ENCODE measurements at places on chromosomes 12 and 14.

- DNase-seq = no peak
Measured at GRCh38 chr12:1324910-1325309, 269.5 kb downstream of the FBXL14 start.

GRCh38 chr14:23009939-23010726 lies at the start of gene C14orf93:
Gene C14orf93 (minus strand): TSS chr14:23010143. CDS start chr14:22999023, 11,120 bp downstream.
- DNase-seq = peak; percentile 54

DNA sequence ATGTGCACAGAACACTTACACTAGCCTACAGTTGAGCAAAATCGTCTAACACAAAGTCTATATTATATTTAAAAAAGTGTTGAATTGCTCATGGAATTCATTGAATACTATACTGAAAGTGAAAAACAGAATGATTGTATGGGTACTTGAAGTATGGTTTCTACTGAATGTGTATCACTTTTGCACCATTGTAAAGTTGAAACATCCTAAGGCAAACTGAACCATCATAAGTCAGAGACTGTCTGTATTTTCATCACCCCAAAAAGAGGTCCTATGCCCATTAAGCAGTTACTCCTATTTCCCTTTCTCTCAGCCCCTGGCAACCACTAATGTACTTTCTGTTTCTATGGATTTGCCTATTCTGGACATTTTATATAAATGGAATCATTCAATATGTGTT lies 4.4 kb upstream of the AMIGO2 start:
- no peak for DNase-seq

DNA sequence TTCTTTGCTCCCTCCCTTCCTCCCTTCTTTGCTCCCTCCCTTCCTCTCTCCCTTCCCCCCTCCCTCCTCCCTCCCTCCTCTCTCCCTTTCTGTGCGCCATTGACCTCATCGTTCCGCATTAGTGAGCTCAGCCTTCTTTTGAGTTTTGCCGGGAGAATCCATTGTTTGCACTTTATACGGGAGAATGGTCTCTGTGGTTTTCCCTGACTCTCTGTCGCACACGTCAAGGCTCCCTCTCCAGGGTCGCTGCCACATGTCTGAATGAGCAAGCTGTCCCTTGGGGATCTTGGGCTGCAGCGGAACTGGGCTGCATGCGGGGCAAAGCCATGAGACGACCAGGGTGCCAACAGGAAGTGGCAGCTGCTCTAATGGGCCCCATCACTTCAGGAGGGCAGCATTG lies 118.5 kb downstream of the GLT1D1 start:
- no peak for DNase-seq

- no peak for DNase-seq
Measured at GRCh38 chr12:1995205-1995896, 8.9 kb downstream of the DCP1B start.

DNA sequence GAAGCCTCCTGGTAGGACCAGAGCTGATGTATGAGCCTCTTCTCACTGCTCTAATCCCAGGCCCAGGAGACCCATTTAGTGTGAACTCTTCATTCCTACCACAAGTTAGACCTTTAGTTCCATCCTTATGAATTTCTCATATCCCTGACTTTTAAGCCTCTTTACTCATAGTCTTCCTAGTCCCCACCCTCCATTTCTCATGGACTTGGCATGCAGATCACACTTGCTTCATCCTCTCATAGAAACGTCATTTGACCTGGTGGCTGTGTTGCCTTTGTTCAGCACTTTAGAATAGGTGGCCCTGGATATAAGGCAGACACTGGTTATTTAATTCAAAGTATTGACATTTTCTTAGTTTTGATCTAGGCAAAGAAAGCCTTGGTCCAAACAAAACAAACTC lies 99.5 kb downstream of the SLC16A7 start:
- no peak for DNase-seq

DNA sequence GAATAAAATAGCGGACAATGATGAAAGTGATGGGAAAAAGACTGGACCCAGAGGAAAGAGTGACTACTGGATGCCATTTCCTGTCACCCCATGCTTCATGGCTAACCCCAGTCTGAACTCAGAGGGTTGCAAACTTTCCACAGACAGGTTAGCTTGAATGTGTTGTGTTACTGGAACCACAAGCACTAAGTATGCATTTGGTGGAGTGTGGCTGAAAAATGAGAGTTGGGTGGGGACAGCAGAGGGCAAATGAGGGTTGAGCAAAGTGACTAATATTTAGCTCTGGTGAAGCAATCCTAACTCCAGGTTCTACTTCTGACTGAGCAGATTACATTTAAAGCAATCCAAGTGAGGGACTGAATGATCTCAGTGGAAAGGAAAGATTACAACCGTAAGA lies 1.6 kb downstream of the SLC16A7 start:
- DNase-seq = peak; percentile 23

DNA sequence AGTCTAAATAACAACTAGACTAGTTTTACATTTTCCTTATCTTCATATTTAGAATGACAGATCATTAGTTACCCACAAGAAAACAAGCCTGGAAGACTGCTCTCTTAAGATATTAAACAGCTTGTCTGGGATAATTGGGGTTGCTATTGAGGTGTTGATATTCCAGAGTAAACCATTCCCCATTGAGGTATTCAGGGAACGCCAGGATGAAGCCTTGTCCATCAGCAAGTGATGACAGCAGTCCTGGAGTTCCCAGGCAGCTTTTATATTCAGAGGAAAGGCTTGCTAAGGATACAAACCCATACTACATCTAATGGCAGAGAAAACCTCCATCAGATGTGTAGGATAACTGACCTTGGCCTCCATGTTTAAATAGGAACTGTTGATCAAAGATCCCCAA lies 168.4 kb downstream of the MSRB3 start:
- DNase-seq = no peak

DNA sequence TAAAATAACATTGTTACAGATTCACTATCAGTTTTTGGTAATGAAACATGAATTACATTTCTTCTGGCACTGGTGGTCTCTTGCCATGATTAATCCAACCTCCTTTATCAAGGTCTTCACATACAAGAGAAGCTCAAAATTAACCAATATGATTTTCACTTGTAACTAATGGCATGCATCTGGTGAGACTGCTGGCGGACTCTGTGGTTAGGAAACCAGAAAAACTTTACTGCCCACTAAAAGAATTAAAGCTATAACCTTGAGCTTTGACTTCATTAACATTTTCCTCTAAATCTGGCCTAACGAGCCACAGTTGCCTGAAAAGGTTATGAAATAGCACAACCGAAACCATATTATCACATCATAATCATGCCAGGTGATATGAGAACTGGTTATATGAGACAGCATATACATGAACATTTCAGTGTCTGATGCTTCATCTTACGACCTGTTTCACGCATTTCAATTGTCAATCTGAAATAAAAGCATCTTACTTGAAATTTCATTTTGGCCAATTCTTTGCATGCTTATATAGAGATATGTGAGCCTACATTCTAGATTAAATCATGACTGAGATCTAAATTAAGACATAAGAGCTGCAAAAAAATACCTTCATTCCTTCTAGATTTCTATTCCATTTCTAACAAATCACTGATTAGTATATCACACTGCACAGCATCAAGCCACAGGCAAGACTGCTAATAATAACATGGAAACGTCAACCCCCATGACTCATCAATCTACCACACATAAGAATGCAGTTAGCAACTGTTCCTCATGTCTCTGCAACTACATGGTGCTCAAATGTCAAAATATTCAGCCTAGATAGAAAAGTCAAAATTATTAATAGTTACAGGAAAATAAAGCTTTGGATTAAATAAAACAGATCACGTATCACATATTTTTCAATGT lies 89.3 kb downstream of the OSBPL8 start:
- no peak for DNase-seq

- no peak for DNase-seq
Measured at GRCh38 chr14:84750763-84751554, 779.0 kb upstream of the FLRT2 start.

GRCh38 chr12:9606736-9607372 lies 862 bp downstream of the KLRB1 start:
- no peak for DNase-seq

DNA sequence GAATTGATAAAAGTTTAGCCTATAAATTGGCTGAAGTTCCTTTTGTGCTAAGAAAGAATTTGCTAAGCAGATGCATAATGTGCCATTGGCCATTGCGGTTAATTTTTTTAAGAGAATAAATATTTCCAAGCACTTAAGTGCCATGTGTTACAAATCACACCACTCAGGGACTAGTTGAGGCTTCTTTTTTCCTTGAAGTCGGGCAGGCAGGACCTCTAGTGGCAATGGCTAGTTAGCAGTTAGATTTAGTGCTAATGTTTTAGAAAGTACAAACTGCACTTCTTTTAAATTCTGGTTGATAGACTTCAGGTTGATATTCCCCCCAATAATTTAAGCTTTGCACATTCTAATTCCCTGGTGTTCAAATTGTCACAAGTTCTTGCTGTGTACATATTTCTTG lies 294.3 kb downstream of the APAF1 start:
- no peak for DNase-seq

- DNase-seq = no peak
Measured at GRCh38 chr14:102646615-102647014, 54.2 kb downstream of the RCOR1 start.

GRCh38 chr12:124757329-124757728 lies 106.3 kb downstream of the SCARB1 start:
- no peak for DNase-seq

DNA sequence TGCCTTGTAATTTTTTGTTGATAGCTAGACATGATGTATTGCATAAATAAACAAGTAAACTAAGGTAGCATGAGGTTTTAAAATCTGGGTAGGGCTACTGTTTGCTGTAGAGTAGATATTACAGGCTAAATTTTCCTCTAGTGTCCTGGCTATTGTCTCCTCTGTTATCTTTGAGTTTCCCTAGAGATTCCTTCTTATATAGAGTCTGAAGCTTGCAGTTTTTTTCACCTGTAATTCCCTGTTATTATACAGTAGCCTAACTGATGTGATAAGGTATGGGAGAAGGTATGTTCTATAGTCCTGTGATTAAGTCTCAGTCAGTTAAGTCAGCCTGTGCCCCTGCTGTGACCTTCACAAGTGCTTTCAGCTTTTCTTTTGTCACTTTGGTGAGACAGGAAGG lies 9.5 kb downstream of the ETFBKMT start:
- DNase-seq = no peak

- no peak for DNase-seq
Measured at GRCh38 chr14:96037891-96038557, 1.1 kb upstream of the C14orf132 start.

GRCh38 chr12:46292754-46293402 lies 24.0 kb upstream of the SLC38A1 start:
- DNase-seq = no peak

- no peak for DNase-seq
Measured at GRCh38 chr14:34676516-34677211, 37.7 kb downstream of the CFL2 start.

DNA sequence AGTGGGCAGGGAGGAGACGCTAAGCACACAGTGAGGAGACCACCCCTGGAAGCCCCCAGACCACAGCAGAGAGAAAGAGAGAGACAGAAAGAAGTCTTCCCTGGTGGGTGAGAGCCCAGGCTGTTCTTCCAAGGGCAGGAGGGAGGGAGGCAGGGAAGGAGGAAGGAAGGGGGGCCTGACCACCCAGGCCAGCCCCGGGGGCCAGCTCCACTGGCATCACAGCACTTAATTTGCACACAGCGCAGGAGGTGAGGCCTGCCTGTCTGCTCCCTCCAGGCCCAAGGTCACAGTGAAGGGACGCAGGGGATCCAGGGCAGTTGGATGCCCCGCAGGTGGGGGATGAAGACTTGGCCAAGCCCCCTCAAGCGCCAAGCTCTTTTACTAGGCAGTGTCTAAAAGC lies 141.9 kb upstream of the C14orf180 start:
- DNase-seq = no peak

DNA sequence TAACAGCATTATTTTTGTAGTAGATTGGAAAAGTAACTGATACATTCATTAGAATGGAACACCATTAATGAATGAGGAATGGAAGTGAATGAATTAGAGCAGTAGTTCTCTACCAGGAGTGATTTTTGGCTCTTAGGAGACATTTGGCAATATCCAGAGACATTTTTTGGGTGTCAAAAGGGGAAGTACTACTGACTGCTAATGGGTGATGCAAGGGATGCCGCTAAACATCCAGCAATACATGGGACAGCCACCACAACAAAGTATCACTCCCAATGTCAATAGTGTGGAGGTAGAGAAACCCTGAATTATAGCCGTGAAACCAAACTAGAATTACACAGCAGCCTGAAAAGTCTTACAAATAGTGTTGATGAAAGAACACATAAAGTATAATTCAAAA lies 1.5 kb downstream of the CHURC1 start:
- DNase-seq = no peak

DNA sequence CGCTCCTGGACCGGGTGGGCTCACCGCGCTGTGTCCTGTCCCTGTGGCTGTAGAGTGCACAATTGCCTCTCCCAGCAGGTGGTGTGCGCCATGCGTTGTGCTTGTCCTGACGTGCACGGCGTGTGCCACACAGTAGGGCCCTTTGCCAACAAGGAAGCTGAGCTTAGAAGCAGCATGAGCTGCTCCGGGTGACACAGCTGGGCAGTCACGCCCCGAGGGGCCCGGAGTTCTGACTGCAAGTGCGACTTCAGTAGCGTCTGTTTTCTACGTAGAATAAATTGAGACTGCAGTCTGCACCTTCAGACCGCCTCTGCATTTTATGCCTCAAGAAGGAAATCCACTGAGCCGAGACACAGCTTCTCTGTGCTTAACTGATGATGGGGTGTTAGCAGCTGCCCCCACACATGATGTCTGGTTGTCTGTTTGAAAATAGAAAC lies 81.6 kb downstream of the ADGRD1 start:
- no peak for DNase-seq

GRCh38 chr12:10364815-10365622 lies 24.8 kb downstream of the KLRK1 start:
- DNase-seq = no peak

DNA sequence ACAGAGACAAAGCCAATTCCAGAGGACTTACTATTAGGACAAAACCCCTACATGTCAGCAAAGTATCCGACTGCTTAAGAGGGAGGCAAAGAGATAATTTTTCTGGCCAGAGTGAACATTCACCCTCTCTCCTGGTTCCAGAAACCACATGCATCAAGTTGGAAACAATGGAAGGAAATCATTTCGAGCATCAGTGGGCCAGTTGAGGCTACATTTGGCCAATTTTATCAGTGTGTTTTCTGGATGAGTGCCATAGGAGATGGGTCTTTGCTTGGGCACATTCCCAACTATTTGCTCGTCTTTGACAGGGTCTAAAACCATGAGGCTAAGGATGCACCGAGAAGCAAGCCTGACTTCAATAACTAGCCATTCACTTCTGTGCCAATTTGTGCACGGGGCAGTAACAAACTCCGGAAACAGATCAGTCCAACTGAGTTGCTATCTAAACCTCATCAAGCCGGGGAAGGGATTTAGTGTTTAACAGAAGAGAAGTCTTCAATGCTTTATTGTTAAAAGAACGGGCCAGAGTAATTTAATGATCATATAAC lies 17.4 kb downstream of the EGLN3 start:
- DNase-seq = no peak

All from stimulated activated CD8-positive, alpha-beta memory T cell treated with anti-CD3 and anti-CD28 coated beads, Interleukin-7, amount 100 ng/mL, for 1 hour (primary cell).